ENCODE measurements at places on chromosomes 16 and 17.

DNA sequence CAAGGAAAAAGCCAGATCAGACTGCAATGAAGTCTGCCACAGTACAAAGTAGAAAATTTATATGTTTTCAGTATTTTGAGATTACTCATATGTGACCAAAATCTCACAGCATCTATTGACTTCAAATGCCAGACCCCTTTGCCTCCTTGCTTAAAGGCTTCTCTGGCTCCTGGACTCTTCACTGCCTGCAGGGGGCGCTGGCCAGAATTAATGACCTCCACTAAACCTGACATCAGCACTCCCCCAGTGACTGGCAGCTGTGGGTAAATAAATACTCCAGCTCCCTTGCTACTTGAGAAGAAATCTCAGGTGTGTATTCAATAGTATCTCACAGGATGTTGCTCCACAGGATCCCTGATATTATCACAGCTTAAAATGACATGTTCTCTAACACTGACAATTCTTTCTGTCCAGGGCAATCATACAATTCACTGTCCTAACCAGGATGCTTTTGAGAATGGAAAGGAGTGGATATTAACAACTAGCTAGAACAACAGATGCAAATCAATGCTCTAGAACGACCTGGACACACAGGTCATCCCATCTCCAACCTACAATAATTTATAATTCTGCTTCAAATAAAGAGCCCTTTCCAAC is 4.0 kb downstream of the BECN1 start:
- peak; percentile 16 for DNase-seq

DNA sequence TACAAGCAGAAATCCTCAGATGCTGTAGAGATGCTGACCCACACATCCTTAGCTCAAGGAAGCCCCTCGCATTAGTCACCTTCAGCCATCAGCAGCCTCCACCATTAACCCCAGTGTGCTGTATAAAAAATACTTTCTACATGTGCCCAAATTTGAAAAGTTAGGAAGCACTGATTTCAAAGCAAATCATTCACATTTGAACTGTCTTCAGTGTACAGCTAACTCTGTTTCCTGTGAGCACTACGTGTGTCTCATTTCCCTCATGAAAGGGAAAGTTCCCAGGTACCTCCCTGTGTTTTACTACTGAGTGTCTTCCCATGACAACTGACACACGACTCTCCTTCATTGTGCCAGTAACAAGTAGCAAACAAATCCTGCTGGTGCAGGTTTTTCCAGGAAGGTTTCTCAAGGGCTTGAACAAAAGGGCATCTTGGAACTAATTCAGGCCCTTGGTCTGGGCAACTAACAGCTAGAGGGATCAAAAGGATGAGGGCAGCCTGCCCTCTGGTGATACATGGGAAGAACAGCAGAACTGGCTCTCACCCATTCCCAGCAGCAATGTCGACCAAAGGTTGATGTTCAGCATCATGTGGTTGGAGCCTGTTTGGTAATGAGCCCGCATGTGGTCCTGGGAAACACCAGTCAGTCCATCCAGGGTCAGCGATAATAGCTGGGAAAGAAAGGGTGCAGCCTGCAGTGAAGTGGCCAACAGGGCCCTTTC is 4.0 kb downstream of the SLC35B1 start:
- DNase-seq, result no peak

- DNase-seq, result no peak
Measured at GRCh38 chr17:73643001-73643851, 1.0 kb downstream of the SDK2 start.

DNA sequence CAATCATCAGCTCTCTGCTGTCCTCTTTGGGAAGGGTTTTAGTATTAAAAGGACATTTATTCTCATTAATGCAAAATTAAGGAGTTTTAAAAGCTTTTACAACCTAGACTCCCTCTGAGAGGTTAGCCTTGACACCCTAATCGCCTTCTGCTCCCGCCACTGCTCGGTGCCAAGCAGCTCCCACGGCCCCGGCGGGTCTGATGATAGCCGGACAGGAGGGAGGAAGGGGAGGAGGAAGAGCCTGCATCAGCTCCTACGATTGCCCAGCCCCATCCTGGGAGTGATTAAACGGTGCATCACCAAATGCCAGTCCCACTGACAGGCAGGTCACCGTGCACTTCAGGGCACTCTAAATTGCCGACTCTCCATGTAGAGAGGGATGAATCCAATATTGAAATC is 8.3 kb downstream of the SHPK start:
- DNase-seq, result no peak

DNA sequence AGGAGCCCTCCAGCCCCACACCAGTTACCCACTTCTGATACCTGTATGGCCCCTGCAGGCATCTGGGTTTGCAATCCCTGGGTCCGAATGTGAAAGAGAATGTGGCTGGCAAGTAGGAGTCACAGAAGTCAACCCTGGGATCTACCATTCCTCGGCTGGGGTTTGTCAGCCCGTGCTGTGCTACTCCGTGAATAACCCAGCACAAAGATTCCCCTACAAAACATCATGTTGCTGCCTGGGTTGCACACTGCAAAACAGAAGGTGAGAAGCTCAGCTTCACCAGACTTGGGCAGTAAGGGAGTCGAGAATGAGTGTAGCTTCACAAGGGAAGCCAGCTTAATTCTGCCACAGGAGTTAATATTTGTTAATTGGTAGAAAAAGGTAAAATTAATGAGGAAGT is 137.1 kb downstream of the ZFHX3 start:
- no peak for DNase-seq

- DNase-seq, result no peak
Measured at GRCh38 chr17:40323391-40324381, 14.7 kb downstream of the RARA start.

DNA sequence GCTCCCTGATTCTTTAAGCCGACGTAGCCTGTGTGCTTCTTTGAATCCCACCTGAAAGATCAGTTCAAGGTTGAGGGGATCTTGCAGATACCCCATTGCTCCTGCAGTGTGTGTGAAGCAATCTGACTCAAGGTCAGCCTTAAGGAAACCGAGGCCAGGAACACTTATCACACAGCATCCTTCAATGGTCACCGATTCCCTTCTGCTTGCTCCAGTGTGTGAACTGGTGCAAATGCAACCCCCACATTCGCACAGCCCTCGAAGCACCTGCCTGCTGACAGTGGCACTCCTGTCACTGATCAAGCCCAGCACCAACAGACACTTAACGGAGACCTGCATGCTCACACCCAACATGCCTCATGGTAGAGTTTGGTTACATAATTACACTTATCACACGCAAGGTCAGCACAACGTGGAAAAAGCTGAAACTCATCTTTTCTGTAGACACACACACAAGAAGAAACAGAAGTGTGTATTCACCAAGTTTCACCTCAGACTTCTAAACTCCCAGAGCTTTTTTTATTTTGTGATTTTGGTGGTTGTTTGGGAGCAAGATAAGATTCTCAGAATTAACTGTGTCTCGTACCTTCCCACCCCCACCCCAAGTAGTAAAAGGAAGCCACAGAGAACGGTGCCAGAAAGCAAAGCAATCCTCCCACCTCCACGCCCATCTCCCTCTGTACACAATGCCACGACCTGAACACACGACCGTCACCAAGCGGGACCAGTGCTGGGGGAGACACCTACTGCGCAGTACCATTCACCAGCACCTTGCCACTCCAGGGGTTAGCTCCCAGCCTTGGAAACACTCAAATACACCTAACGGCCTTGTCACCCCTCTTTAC is 37.2 kb downstream of the LITAFD start:
- DNase-seq, result no peak

- DNase-seq, result no peak
Measured at GRCh38 chr16:29729116-29729521, 16.7 kb downstream of the C16orf54 start.

DNA sequence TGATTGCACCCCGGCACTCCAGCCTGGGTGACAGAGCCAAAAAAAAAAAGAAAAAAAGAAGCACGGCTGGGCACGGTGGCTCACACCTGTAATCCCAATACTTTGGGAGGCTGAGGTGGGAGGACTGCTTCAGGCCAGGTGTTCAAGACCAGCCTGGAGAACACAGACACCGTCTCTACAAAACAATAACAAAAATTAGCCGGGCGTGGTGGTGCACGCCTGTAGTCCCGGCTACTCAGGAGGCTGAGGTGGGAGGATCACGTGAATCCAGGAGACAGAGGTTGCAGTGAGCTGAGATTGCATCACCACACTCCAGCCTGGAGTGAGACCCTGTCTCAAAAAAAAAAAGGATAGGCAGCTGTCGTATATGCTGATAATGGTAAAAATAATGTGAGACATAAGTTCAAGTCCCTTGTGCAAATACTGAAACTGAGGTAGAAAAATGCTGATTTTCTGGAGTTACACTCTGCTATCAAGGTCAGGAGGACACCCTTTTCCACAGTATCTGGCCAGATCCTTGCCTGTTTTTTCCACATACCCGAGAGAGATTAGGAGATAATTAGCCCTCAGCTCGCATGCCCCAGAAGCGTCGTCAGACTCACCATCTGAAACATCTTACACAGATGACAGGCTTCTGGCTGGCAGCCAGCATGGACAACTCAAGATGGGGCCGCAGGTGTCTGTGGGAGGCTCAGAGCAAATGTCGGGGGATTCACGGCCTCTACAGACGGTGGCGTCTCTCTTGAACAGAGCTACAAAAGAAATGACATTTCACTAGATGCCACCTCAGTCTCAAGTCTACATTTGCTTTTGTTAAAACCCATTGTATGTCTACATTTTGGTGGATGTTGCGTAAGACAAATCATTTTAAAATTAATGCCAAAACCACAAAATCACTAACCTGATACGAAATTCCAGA is 36.8 kb downstream of the WDR45B start:
- DNase-seq, result peak; percentile 27

DNA sequence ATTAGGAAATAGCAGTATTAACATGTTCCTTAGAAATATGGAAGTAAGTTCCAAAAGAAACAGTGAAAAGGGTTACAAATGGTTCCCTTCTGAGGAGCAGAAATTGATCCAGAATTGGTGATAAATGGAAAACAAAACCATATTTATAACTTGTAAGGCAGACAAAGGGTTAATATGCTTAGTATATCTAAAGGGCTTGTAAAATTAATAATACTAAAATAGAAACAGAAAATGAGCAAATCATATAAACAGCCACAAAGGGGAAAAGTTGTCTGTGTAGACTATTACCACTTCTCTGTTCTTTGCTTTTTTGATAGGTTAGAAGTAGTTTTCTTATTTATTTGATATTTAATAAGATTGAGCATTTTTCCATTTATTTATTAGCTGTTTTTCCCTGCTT is 64.4 kb downstream of the NFATC3 start:
- DNase-seq, result no peak

GRCh38 chr17:32285306-32285705 is 19.7 kb downstream of the RHBDL3 start:
- DNase-seq, result no peak

DNA sequence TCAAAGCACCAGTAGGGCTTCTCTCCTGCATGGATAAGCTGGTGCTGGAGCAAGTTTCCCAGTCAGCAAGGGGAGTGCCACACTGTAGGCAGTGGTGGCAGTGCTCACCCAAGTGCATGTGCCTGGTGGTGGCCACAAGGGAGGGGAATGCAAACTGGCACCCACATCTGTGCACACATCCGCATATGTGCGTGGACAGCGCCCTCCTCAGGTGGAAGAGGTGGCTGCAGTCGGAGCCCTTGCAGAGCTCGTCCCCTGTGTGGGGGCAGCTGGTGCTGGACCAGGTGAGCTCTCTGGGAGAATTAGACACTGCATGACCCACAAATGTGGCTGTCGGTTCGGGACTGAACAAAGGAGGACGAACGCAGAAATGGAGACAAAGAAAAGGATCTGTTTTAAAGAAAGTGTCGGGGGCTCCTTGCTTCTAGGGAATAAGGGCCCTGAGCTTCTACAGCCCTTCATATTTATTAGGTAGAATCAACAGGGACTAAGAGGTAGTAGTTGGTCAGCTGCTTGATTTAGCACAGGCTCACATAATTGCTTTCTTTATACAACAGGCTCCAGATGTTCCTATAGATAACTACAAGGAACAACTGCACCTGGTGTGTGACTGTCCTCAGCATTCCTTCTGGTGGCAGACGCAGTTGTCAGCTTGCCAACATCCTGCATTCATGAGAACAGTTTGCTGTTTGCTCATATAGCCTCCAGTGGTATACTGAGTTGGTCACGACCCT is 5.3 kb upstream of the ZNF689 start:
- DNase-seq, result no peak

DNA sequence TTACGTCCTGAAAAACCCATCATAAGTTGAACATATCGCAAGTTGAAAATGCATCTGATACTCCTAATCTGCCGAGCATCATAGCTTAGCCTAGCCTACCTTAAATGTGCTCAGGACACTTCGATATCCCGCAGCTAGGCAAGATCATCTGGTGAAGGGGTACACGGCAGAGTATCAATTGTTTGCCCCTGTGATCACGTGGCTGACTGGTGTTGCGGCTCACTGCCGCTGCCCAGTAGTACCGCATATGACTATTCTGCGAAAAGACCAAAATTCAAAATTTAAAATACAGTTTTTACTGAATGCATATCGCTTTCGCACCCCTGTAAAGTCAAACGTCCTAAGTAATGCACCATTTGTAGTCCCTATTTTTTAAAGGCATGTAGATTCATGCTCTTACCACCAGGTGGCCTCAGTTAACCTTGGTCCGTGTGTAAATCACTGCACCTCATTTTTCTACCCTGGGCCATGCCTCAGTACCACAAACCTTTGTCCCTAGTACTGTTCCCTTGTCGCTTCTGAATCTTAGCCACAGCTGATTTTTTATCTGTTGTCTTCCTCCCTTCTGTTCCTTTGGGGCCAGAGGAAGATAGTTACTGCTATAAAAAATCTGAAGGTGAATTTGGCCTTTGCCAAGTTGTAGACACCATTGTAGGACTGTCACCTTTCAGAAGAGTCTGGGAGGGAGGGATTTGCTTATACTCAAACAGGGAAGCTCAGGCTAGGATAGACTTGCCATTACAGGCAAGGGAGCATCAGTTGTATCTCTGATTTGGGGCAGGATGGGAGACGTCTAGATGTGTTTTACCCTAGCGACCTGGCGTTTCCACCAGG is 34.4 kb downstream of the WWP2 start:
- no peak for DNase-seq

DNA sequence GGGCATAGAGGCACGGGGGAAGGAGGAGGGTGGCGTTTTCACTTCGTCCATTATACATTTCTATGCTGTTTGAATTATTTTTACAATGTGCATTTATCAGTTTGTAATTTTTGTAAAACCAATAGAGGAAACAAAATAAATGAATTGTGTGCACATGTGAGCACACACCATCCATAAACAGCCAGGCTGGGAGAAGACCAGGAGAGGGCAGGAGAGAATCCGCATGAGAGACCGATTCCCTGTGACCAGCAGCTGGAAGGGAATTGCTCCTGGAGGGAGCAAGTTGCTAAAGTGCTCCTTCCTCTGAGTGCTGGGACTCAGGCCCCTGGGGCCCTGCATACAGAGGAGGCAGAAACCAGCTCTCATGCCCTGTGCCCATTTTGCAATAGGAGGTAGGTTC is 126.0 kb downstream of the ABCC12 start:
- DNase-seq, result no peak

- no peak for DNase-seq
Measured at GRCh38 chr17:10821054-10821453, 16.8 kb downstream of the PIRT start.

DNA sequence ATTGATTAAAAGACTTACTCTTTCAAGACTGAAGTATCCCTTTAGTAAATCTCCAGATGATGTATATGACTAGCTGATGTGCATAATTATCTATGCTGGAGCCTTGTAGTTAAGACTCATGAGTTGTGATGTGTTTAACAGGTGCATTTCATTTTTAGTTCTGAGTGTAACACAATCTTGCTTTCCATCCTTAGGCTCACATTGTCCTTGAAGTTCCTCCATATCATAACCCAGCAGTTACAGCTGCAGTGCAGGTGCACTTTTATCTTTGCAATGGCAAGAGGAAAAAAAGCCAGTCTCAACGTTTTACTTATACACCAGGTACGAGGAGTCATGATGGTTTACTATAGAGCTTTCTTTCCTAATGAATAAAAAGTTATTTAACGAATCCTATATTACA is 52.9 kb downstream of the ESRP2 start:
- no peak for DNase-seq

- DNase-seq, result no peak
Measured at GRCh38 chr17:70171159-70171558, 1.8 kb downstream of the KCNJ2 start.
